ENCODE measurements at places on chromosomes 6 and 20. TPM values are rescaled to one million over a fixed set of nuclear protein-coding genes. Genes with fewer than 3 reads are reported as not detected.
A peak's percentile ranks its signal among the peaks of the same experiment; 100 is the strongest.

DNA sequence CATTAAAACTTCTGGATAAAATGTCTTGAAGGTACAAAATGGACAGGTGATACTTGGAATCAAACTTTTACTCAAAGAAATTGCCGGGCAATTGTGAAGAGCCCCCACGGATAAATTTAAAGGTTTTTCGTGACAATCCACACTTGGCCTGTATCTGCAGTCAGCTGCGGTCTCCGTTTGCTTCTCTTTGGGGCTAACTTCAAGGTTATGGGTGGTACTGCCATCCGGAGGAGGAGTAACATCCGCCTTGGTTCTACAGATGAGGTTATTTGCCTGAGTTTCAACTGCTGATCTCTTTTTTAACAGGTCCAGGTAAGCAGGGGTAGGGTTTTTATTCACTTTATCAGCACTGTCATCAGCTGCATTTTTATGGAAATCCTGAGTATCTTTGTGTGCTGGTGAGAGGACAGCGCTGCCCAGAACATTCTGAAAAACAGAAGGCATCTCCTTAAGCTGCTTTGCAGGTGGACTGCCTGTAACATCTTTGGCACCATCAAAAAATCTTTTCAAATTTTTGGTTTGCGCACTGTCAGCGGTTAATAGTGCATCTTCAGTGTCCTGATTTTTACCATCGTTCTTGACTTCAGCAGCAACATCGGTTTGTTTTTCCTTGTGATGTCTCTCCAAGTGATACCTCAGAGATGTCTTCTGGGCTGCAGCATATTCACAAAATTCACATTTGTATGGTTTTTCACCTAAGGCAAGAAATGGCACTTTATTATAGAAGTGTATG lies 16.9 kb downstream of the ZNF217 start:
- DNase-seq = no peak

DNA sequence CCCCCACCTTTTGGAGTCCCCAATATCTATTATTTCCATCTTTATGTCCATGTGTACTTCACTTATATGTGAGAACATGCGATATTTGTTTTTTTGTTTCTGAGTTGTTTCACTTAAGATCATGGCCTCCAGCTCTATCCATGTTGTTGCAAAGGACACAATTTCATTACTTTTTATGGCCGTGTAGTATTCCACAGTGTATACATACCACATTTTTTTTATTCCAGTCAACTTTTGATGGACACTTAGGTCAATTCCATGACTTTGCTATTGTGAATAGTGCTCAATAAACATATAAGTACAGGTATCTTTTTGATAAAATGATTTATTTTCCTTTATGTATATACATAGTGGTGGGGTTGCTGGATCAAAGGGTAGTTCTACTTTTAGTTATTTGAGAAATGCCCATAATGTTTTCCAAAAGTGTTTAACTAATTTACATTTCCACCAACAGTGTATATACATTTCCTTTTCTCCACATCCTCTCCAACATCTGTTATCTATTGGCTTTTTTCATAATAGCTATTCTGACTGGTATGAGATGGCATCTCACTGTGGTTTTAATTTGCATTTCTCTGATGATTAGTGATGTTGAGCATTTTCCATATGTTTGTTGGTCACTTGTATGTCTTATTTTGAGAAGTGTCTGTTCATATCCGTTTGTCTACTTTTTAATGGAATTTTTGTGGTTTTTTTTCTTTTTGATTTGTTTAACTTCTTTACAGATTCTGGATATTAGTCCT lies 34.0 kb upstream of the COL10A1 start:
- DNase-seq = no peak

OR2B6 gene
- not detected for total RNA-seq

KCNK17 gene
- not detected for total RNA-seq

DNA sequence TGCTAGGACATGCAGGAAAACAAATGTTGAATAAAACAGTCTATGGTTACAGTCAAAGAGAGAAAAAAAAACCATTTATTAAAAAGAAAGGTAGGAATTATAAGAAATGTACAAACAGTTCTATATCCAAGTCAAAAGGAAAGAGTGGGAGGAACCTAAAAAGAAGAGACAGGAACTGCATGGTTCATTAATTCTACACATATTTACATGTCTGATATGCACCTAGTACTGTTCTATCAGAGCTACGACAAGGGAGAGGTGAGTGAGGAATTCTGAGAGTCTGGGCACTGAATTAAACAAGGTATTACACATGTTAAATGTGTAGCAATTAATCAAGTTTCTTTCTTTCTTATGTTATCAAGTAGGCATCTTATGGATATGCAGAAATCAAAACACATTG lies 41.9 kb downstream of the SYCP2 start:
- DNase-seq = no peak

DNA sequence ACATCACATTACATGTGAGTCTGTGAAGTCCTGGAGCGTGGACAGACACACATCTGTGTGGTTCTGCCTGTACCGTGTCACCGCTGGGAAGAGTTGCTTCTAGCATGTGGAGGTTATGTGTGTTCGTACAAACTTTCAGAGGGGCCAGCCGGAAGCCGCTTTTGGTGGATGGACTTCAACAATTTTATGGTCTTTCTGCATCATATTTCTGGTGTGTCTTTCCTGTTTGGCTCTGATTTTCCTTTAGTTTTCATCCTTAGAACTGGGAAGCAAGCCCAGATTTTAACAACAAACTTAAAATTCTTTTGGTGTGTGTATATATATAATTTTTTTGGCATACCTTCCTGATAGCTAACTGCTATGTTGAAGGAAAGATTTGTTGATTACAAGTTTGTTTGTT lies 71.2 kb downstream of the TIAM2 start:
- peak; percentile 36 for DNase-seq

- no peak for DNase-seq
Observed at GRCh38 chr6:156980515-156980914, 203.3 kb downstream of the ARID1B start.

- DNase-seq = no peak
Observed at GRCh38 chr6:42113936-42114636, 28.3 kb downstream of the C6orf132 start.

APCDD1L gene
- total RNA-seq = not detected

DNA sequence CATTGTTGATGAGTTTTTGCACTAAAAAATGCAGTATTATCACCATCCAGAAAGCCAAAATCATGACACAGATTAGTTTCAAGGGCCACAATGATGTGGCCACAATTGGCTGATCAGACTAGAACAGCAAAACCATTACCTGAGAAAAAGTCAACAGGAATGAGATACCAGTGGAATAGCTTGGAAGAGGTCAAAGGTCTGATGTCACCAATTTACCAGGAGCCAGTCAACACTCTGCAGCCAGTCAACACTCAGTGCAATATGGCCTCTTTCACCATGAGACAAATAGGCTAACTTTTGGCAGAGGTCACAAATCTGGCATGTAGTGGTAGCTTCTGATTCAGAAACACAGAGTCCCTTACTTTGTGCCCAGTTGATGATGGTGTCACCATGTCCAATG lies 7.5 kb upstream of the ASIP start:
- DNase-seq = no peak

DNA sequence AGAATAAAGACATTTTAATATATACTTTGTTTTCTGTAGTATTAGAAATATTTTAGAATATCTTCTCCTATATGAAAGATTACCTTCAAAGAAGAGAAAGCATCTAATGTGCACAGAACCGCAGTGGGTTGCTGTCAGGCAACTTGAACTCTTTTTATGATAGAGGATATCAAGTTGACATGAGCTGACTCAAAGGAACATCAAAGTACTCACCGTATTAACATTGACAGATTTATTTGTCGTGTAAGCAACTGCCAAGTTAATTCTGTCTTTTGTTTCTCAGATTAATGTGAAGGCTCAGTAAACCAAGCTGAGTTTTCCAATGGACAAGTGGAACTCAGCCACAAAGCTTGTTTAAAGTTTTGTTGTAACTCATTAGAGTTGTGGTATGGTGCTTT lies 2.2 kb upstream of the GINM1 start:
- DNase-seq = no peak

DNA sequence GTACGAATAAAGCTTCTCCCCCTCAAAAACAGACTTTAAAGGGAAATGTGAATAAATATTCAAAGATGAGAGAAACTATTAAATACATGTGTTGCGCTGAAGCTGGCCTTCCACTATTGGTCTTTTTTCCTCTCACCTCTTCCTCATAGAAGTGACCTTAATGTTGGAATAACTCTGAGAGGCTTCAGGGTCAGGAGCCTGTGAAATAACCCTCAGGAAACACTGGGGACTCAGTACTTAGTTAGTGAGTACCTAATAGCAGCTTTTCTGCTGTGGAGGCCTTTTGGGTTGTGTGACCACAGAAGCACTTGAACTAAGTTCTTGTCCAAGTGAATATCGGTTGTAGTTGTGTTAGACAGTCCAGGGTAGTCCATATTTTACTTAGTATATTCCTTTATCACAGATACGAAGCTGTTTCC lies 799 bp upstream of the SHPRH start:
- DNase-seq = no peak

DNA sequence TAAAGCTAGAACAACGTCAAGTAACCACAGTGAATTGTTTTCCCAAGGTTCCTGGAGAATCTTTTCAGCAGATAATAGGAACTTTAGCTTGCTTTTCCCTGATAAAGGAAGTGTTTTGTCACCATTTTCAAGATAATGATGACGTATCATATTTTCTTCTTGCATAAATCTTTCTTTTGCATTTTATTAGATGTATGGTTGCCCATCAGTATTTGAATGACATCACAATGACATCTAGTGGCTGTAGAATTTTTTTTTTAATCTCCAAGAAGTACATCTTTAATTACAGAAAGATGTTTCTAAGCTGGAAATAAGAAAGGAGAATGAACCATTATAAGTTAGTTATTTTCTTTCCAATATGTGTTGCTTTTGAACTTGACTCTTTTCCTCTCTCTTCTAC lies 83.0 kb downstream of the CENPW start:
- DNase-seq = no peak

SAMD3 gene
- total RNA-seq = not detected

GRCh38 chr6:41720262-41720620 lies 15.2 kb downstream of the TFEB start:
- DNase-seq = no peak

NKX2-2 gene
- total RNA-seq = not detected

SCRT2 gene
- total RNA-seq = not detected

- DNase-seq = no peak
Observed at GRCh38 chr6:145544041-145544440, 191.3 kb downstream of the EPM2A start.

FRS3 gene
- 0.89 TPM for total RNA-seq

FGD2 gene
- not detected for total RNA-seq

TTI1 gene
- 16.3 TPM for total RNA-seq

ARMC12 gene
- 0.25 TPM for total RNA-seq

- no peak for DNase-seq
Observed at GRCh38 chr6:28865401-28866204, 58.2 kb downstream of the TRIM27 start.

- no peak for DNase-seq
Observed at GRCh38 chr6:162615016-162615705, 112.4 kb downstream of the PRKN start.
